ENCODE measurements at places on chromosomes 1 and 21.

- DNase-seq, result no peak
Observed at GRCh38 chr1:1075148-1075935, 1.2 kb upstream of the RNF223 start.

DNA sequence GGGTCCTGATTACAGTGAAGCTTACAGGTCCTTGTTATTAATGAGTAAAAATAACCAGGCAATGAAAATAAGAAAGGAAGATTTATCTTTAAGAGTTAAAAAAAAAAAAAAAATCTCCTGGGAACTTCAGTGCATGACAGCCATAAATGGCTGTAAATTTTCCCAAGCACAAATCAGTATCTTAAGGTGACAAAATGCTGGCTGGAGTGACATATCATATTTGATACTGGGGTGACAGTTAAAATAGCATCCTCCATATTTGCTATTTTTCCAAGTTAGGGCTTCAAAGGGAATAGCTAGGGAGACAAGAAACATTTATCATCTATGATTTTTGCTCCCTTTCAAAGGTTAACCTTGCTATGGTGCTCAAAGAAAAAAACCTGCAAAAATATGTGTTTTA, 226.6 kb downstream of the PRDM2 start:
- DNase-seq, result no peak

DNA sequence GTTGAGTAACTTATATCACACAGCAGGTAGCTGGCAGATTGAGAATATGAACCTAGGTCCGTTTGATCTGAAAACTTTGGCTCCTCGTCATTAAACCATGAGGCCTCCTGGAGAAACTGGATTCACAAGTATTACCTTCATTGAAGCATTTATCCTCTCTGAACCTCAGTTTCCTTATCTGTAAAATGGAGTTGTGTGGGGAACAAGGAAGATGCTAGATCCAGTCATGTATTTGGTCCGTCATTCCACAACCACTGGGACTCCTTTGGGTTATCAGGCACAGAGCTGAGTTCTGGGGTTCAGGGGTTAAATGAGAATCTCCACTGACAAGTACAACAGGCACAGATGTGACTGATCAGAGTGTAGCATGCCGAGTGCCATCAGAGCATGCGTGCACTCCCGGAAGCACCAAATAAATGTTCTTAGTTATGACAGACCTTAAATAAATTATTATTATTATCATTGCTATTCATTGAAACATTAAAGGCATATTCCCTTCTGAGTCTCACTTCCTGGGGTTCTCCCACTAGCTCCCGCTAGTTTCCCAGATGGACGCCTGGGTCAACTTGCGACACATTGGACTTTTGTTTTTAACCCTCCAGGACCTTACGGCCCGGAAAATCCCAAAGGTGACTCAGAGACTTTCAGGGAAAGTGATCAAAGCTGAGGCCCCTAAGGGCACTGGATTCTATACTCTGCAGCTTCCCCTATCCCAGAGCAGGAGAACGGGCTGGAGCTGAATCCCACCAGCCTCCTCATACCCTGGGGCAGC, 130.6 kb downstream of the PLPP3 start:
- DNase-seq, result no peak

- DNase-seq, result no peak
Observed at GRCh38 chr21:23861911-23862504, 1745.3 kb downstream of the MRPL39 start.

DNA sequence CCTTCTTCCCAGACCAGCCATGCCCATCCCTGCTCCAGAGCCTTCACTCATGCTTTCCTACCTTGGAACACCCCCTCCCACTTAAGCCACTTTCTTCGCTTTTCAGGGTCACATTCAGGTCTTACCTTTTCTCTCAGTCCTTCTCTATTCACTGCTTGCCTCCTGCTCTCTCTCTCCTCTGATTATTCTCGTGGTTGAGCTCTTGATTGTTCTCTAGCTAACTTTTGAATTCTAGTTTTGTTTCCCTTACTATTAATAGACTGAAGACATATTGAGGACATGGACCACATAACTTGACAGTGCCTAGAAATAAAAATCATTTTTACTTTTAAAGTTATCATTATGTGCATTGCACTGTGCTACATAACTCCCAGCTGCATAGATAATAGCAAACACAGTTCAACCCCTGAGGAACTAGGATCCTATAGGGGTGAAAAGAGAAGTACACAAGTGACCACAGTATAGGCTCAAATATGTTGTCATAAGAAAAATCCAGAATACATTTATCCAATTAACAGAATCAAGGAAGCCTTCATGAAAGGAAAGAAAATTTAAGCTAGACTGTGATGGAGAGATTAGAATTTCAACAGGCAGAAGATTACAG, 21.5 kb downstream of the INSL5 start:
- DNase-seq, result no peak

GRCh38 chr1:213186168-213186567, 135.1 kb downstream of the RPS6KC1 start:
- DNase-seq, result no peak

- no peak for DNase-seq
Observed at GRCh38 chr1:23524163-23524562, 6.9 kb downstream of the E2F2 start.

DNA sequence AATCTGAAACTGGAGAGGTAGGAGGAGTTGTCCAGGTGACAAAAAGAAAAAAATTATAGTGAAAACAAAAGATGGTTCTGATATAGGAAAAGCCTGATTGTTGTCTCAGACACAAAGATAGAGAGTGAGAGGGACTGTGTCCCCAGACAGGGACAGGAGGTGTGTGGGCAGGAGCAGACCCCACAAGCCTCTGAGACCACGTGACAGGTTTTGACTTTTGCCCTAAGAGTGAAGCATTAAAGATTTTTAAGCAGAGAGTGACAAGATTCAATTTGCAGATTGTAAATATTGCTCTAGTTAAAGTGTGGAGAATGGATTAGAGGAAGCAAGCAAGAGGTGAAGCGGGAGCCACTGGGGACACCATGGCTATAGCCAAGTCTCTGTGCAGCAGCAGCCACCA, 10.4 kb downstream of the PRR9 start:
- DNase-seq, result no peak

- DNase-seq, result no peak
Observed at GRCh38 chr1:178168536-178168935, 74.6 kb downstream of the RASAL2 start.

DNA sequence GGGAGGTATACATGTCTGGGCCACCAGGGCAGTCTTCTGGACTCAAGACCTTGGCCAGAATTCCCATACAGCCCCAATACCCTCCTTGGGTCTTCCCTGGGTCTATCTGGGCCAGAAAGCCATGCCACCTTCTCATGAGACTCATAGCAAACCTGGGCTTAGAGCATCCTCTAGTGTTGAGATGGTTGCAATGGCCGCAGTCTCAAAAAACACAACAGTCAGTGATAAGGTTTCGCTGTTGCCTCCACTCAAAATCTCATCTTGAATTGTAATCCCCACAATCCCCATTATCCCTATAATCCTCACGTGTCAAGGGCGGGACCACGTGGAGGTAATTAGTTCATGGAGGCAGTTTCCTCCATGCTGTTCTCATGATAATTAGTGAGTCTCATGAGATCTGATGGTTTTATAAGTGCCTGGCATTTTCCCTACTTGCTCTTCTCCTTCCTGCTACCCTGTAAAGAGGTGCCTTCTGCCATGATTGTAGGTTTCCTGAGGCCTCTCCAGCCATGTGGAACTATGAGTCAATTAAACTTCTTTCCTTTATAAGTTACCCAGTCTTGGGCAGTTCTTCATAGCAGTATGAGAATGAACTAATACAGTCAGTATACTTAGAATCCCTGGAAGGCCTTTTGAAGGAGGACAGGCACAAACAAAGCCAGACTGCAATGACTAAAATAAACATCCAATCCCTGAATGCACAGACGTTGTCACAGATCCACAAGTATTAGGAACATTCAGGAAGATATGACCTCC, 77.0 kb downstream of the CTH start:
- peak; percentile 34 for DNase-seq

GRCh38 chr1:187876775-187877174, 1048.0 kb downstream of the PLA2G4A start:
- DNase-seq, result no peak

DNA sequence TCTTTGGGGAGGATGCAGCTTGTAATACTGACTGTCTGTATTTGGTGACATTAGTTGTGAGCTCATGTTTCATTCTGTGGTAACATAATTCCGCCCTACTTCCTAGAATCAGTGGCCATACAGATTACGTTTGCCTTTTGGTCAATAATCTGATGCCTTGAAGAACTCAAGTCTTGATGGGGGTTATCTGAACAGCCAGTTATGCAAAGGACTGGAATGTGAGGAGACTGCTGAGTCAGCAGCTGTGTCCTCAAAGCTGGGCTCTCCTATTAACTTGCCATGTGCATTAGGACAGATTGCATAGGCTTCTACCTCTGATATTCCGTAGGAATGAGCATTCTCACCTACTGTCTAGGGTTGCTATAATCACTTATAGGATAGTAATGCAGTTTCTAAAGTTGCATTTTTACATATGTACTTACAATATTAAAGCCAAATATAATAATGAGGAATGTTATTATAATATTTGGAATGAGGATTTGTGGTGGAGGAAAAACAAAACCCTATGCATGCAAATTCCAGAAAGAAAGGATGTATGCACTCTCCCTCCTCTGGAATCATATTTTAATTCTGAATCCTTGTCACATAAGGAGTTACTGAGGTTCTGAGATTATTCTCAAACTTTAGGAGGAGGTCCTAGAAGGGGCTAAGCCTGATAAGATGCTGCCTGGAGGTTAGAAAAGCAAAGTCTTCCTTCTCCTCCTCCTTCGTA, 116.0 kb downstream of the NOS1AP start:
- no peak for DNase-seq

DNA sequence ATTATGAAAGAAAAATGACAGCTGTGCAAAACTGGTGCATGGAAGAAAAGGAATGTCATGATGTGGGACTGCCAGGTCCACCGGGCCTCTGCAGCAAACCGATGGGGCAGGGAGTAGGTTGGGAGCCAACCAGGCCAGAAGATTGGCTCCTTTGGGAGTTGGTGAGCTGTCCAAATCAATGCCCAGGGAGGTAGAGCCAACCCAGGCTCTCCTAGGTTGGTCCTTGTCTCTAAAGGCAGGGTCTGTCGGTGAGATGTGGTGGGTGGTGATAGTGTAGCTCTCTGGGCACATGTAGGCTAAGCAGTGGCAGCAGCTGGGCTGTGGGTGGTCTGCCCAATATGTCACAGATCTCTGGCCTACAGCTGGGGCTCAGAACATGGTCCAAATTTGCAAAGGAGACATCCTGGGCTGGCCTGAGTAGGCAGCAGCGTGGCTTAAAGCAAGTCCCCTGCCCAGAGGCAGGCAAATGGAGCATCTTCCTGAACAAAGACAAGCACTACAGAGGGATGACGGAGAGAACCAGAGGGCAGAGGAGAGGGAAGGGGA, 61.2 kb upstream of the PRDX6 start:
- DNase-seq, result no peak

DNA sequence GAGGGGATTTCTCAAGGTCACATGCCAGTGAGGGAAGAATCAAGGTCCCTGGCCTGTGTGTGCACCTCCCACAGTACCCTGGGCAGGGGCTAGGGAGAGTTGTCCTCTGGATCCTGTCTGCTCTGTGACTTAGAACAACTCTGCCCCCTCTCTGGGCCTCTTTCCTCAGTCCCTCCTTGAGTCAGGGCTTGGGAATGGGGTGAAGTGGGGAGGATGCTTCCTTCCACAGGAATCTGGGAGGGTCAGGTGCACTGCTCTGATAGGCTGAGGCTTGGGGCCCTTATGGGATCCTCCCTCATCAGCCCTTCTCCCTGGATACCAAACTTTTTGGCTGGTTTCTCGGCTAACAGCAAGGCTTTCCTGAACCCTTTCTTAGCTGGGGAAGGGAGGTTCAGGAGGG, 2.5 kb downstream of the TRNP1 start:
- no peak for DNase-seq

DNA sequence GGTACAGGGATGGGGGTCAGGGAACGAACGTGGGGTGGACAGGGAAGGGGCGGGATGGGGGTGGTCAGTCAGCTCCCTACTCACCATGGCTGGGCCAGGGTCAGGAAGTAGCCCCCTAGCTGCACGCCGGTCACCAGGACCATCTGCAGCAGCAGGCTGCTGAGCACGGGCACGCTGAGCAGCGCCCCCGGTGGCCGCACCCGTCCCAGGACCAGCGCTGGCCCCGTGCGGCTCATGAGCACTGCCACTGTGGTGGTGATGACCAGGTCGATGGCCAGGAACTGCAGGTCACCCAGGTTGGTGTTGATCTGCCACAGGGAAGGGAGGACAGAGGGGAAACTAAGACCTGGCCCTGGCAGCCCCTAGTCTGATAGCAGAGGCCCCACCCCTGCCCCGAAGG, 6.5 kb upstream of the MFAP2 start:
- DNase-seq, result no peak

- no peak for DNase-seq
Observed at GRCh38 chr1:3003039-3003940, 18.0 kb upstream of the ACTRT2 start.

DNA sequence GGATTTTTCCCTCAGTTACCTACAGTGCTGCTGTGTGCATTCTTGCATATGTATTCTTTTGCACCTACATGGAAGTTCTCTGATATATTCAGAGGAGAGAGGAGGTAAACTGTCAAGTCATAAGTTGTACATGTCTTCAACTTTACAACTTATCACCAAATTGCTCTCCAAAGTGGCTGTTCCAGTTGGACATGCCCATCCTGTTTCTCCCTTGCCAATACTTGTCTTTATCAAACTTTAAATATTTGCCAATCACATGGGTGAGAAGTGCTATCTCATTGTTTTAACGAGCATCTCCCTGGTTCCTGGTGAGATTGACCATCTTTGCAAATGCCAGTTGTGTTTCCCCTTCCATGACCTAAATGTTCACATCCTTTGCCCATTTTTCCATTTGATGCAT, 88.2 kb downstream of the KIF26B start:
- no peak for DNase-seq

- no peak for DNase-seq
Observed at GRCh38 chr1:42186152-42186551, 21.6 kb upstream of the GUCA2A start.

GRCh38 chr21:32308696-32309095, 10.0 kb downstream of the MRAP start:
- DNase-seq, result no peak

DNA sequence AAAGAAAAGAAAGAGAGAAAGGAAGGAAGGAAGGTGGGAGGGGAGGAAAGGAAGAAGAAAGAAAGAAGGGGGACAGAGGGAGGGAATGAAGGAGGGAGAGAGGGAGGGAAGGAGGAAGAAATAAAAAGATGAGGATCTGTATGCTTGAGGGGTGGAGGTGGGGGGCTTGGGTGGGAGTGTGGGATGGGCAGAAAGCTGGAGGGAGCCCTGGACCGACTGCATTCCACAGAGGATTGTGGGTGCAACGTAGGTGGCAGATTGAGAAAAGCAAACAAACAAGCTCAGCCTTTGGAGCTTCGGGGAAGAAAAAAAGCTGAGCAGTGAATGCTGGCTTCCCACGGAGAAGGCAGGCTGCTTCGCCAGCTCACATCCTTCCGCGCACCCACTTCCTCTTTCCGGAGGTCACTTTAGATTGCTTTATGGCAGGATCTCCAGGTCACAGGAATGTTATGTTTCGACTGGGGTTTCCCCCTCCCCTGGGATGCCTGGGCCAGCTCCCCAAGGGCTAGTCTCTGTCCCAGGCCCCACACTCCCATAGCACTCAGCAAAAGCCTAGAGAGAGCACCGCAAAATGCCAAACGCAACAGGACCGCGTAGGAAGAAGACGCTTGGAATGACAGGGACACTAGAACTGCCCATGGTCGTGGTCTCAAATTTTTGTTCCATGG, 20.7 kb upstream of the LGALS8 start:
- no peak for DNase-seq

GRCh38 chr1:203609979-203610493, 16.6 kb upstream of the ATP2B4 start:
- DNase-seq, result no peak
